ENCODE measurements at places on chromosomes 1 and 21. TPM values are rescaled to one million over a fixed set of nuclear protein-coding genes. Genes with fewer than 3 reads are reported as not detected.

- DNase-seq, result no peak
Observed at GRCh38 chr1:208221291-208221622, 22.9 kb downstream of the PLXNA2 start.

DNA sequence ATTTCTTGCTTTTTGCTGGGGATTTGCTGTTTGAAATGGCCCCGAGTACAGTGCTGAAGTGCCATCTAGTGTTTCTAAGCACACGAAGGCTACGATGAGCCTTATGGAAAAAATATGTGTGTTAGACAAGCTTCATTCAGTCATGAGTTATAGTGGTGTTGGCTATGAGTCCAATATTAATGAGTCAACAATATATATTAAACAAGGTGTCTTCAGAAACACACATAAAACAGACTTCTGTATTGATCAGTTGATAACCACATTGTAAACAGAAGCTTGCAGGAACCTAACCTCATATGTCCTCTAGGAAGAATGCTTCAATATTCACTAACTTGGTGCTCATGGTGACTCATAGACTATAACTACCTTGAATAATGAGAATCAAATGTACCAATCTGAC is 1.7 kb upstream of the GJB5 start:
- no peak for DNase-seq

GRCh38 chr1:175755516-175756070 is 12.2 kb upstream of the TNR start:
- no peak for DNase-seq

Gene CRB1
- not detected for total RNA-seq

Gene LYPD8
- total RNA-seq, result not detected

DNA sequence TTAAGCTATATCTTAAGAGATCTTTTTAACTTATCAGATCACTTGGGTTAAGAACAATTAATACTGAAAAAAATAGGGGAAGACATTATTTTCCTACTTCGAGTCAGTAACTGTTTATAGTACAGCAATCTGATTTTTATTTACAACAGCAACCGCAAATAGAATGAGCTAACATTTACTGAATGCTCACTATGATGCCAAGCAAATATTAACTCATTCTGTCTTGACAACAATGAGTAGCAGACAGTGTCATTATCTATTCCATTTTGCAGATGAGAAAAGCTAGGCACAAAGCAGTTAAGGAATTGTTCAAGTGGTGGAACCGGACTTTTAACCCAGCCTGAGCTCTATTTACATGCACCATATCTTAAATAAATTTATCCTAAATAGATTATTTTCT is 273.7 kb downstream of the NTNG1 start:
- no peak for DNase-seq

Gene SMPDL3B
- 83.1 TPM for total RNA-seq

DNA sequence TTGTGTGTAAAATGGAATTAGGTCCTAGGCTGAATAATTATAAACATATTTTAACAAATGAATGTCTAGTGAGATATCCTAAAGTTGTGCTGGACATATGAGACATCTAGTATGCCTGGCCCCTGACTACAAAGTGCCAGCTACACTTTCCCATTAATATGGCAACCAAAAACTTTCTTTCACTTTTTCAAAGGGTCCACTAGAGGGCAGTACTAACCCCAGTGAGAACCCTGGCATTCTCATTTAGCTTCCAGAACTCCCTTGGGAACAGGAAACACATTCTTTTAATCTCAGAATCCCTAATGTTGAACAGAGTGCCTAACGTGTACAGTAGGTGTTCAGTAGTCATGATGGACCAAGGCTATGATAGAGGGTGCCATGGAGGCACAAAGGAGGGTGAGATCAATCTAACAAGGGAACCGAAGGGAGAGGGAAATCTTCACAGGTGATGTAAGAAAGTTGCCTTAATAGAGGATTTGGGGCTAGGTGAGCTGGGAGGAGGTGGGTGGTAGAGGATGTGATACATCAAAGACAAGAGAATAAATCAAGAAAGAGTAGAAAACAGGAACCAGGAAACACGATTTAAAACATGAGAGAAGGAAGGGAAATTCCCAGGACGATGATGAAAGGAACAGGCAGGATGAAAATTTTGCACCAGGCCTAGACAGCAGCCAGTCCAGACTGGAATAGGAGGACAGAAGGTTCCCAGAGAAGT is 41.6 kb downstream of the NSL1 start:
- peak; percentile 89 for DNase-seq

DNA sequence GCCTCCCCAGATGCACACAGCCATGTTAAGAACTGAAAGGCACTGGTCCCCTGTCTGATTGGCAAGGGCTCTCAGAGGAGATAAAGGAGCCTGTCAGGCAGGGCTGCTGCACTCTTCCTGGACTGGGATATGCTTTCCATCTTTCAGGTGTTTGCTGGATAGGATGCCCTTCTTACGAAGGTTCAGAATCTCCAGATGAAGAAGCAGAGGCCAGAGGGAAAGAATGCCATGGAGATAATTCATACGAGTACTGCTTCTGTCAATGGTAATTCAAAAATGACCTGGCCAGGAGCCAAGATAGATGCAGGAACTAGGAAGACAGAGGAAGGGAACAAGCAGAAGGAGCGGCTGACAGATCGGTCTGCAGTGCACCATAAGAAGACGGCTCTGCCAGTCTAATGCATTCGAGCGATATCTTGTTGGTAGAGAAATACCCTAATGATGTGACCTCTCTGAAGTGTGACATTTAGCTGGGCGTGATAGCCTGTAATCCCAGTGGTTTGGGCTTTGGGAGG is 16.6 kb upstream of the ATP2B4 start:
- no peak for DNase-seq

Gene TMEM125
- 39.3 TPM for total RNA-seq

Gene MCOLN2
- total RNA-seq, result 10.9 TPM

GRCh38 chr21:15732290-15732995 is 2.7 kb downstream of the USP25 start:
- no peak for DNase-seq

Gene FMN2
- 2.5 TPM for total RNA-seq

DNA sequence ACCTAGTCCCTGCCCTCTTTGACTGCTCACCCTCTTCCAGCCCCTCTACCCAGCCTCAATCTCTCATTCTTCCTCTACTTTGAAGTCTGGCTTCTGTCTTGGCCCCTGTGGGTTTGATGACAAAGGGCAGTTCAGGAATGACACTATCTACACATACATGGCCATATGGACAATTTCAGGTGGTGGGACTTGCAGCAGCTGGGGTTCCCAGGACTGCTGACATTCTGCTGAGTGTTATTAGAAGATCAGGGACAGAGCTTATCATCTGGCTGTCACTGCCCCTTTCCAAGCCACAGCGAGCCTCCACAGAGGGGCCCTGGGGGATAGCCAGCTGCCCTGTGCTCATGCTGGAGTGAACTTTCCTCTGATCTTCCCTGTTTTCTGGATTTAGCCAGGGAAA is 97.4 kb upstream of the IPO9 start:
- no peak for DNase-seq

GRCh38 chr1:23242414-23242813 is 25.1 kb upstream of the HTR1D start:
- DNase-seq, result no peak

GRCh38 chr1:156813750-156814570 is 2.7 kb downstream of the SH2D2A start:
- peak; percentile 94 for DNase-seq

Gene ROR1
- total RNA-seq, result 94.3 TPM

DNA sequence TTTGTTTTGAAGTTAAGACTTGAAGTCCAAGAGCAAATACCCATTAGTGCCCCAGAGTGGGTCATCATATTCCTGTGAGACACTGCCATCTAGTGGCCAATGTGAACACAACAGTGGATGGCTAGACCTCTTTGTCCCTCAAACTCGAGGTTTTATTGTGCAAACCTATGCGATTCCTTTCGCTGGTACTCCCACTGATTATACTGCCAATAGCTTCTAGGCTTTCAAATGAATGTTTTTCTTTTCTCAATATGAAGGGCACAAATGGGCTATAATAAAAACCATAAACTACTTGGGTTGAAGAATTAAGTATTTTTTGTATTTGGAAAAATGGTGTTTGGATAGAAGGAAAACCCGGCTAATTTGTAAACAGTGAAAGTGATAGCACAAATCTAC is 100.4 kb upstream of the ZNF281 start:
- peak; percentile 91 for DNase-seq

Gene C1orf87
- 0.07 TPM for total RNA-seq

Gene PRDM16
- total RNA-seq, result 0.66 TPM

All from GM23338 (cell line).